ENCODE measurements at places on chromosomes 16 and 17.

- peak; percentile 39 for DNase-seq
Measured at GRCh38 chr16:48231727-48232492, 12.2 kb upstream of the LONP2 start.

GRCh38 chr17:63419949-63420867, 25.9 kb downstream of the CYB561 start:
- DNase-seq = no peak

DNA sequence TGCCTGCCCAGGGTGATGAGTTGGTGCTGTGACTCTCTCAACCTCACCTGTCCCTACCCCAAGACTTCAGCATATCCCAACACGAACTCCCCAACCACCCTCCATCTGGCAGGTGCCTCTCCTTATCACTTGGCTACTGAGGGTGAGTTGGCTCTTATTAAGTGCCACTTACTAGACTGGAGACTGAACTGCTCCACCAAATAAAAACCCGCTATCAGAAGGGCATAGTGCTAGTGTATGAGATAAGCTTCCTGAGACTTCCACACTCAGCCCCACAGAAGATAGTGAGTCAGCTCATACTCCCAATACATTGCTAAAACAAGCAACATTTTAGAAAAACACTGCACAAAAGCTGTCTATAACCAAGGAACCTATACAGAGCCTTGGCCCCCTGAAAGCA, 16.0 kb upstream of the CCL18 start:
- DNase-seq = no peak

- no peak for DNase-seq
Measured at GRCh38 chr17:77693776-77694175, 264.7 kb upstream of the TNRC6C start.

GRCh38 chr16:81718637-81719036, 60.5 kb upstream of the PLCG2 start:
- DNase-seq = no peak

DNA sequence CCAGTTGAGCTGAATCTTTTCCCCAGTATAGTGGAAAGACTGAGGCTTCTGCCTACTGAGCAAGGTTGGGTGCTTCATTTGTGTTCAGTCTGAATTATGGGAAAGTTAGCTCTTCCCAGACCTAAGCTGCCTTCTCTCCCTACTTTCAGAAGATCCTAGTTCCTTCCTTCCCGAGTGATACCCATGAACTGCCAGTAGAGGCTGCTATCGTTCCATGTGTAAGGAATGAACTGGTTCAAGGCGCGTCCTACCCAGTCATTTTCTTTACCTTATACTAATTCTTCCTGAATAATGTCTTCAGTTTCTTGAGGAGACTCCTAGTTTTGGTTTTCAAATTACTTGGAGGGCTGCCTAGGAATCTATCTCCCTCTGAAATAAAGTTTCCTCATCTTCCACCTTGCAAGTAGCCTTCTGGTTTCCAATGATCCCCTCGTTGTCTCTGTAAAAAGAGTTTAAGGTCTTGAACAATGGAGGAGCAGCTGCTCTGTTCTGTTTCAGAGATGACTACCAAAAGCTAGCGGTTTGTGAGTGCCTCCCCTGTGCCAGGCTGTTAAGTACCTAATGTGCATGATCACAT, 934 bp upstream of the AOC2 start:
- DNase-seq = peak; percentile 48
